SK-N-DZ (cell line): ENCODE measurements at places on chromosomes 7 and 10.

DNA sequence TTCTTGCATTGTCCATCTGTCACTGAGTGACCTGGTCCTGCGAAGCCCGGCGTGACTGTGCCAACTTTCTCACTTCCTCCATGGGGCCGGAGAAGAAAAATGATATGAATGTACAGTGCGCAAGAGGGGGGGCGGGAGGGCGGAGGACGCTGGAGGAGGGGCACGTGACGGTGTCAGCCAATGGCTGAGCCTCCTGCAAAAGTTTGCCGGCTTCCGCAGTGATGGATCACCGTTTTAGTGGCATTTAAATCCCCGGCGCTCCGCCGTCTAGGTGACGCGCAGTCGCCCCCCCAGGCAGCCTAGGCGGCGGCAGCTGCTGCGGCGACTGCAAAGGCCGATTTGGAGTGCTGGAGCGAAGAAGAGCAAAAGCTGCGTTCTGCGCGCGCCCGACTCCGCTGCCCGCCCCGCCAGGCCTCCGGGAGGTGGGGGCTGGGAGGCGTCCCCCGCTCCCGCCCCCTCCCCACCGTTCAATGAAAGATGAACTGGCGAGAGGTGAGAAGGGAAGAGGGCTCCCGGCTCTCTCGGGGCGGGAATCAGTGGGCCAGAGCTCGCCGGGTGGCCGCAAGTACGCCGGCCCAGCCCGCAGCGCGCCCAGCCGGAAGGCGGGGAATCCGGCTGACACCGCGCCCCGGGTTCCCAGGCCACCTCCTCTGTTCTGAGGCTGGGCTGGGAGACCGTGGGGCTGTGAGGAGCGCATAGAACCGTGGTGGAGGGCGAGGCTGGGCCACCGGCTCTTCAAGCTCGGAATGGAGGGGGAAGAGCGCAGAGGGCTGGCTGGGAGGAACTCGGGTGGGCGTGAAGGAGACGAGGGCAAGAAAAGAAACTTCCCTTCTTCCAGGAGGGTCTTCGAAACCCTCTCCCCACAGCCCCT is at the start of gene HOXA1:
Gene HOXA1 (minus strand): TSS at position 104 of the 871 bp plus-strand sequence. CDS start 88 bp downstream, at position 16.
- no peak for DNase-seq

- DNase-seq = peak; percentile 18
Measured at GRCh38 chr7:82210416-82211184, 233.0 kb downstream of the CACNA2D1 start.

DNA sequence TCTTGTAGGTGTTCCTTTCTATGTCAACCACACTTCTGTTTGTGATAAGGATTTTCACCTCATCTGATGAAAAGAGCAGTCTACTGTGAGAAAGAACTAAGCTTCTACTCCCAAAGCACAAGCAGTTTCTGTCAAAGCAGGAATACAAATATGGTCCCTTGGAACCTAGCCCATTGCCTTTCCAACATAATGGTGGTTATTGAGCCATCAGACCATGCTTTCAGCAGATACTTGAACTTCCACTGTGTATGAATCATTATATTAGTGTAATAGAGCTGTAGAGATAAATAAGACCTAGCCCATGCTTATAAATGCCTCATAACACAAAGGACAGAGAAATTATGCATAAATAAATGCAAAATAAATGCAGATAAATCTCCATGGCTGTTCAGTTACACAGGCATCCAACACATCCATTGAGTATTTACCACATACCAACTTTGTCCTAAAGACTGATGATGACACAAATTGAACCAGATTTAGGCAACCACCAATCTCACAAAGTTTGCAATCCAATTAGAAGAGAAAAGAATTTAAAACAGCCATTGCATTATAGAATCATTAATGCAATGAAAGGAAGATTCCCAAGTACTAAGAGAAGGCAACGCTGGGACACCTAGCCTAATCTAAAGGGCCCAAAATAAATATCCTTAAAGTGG is 729.4 kb upstream of the C7orf33 start:
- no peak for DNase-seq

DNA sequence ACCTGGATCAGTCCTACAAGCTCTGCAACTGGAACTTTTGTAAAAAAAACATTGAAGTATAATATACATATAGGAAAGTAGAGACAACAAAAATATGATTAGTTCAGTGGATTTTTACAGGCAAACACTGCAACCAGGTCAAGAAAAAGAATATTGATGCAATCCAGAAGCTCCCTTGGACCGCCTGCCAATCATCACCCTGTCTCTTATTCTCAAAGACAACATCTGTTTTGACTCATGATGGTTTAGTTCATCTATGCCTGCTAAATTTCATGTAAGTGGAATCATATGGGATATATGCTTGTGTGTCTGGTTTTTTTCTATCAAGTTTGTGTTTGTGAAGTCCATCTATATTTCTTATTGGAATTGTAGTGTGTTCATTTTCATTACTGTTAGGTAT is 7.7 kb upstream of the HYCC1 start:
- DNase-seq = peak; percentile 50

- no peak for DNase-seq
Measured at GRCh38 chr7:29556405-29557195, 7.0 kb upstream of the PRR15 start.

GRCh38 chr10:127278001-127278400 is 81.6 kb upstream of the INSYN2A start:
- no peak for DNase-seq

GRCh38 chr7:29764227-29764626 is 42.1 kb upstream of the WIPF3 start:
- DNase-seq = no peak

GRCh38 chr7:157005456-157006204 is 4.8 kb downstream of the MNX1 start:
- no peak for DNase-seq

GRCh38 chr10:49666685-49667084 is 12.8 kb upstream of the C10orf53 start:
- DNase-seq = no peak

GRCh38 chr10:124152139-124153022 is 59.0 kb upstream of the CHST15 start:
- no peak for DNase-seq

DNA sequence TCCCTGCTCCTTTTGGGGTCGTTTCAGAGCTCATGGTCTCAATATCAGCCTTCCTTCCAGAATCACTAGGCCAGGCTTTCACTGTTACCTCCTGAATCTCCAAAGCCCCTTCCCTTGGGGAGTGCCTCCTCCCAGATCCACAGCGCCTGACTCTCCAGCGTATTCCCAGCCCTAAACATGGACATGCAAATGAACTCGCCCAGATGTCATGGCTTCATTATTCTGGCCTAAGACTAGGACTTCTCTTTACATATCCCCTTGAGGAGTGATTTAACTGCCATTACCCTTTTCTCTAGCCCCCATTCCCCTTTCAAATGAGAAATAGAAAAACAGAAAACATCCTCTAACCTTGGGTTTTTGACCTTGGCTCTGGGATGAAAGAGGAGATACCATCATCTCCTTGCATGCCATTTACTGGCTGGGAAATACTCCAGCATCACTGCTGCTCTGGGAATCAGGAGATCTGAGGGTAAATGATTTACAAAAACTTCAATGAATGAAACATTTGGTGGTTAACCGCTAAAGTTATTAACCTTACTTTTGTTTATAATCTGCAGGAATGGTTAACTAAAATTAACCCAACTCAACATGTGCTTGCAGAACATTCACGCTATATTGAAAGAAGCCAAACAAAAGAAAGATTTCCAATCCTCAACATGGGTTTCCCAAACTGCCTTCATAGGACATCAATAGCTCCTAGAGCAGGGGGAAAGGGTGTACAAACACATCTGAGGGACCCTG is 37.0 kb downstream of the FAM171A1 start:
- no peak for DNase-seq

- DNase-seq = no peak
Measured at GRCh38 chr7:109950821-109951564, 1139.9 kb upstream of the LRRN3 start.

- no peak for DNase-seq
Measured at GRCh38 chr10:120262857-120263547, 194.0 kb upstream of the PLPP4 start.

DNA sequence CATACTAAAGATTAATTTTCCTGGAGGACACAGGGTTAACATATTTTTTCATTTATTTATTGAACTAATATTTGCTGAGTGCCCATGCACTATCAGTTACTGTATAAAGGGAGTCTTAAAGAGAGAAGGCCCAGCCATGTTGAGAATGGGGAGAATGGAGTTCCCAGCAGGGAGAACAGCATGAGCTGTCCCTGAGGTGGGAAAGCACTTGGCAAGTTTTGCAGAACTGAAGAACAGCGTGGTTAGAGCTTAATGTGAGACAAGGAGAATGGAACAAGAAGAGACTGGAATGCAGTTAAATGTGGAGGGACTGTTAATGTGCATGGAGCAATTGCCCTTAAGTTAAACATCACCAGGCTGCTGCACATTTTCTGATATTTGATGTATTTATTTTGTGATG is 435.4 kb downstream of the SUGCT start:
- no peak for DNase-seq

- DNase-seq = peak; percentile 39
Measured at GRCh38 chr7:140674899-140675701, 2.4 kb downstream of the ADCK2 start.

GRCh38 chr10:1532636-1533035 is 204.7 kb downstream of the ADARB2 start:
- DNase-seq = no peak
